Hematopoietic multipotent progenitor cell treated with erythropoietin and hydrocortisone succinate and interleukin-3 and kit ligand, for 8 days (in vitro differentiated cells): ENCODE measurements at places on chromosomes 1 and 21.

DNA sequence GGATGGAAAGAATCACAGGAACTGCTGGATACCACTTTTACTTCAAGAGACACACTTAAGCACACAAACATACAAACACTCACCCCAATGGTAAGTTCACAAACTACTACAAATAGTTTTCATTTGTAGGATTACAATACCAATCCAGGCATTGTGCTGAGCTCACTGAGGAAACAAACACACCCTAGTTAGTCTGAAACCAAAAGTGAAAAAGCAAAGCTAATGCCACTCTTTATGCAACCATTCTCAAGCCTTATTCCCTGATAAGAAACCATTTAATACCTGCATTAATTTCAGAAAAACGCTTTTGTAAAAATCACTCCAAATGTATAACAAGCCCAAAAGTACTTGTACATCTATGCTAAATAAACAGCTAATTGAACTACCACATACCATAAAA is 38.3 kb downstream of the RNF115 start:
- DNase-seq = no peak

GRCh38 chr1:41274752-41275545 is 32.8 kb upstream of the SCMH1 start:
- peak; percentile 13 for DNase-seq

DNA sequence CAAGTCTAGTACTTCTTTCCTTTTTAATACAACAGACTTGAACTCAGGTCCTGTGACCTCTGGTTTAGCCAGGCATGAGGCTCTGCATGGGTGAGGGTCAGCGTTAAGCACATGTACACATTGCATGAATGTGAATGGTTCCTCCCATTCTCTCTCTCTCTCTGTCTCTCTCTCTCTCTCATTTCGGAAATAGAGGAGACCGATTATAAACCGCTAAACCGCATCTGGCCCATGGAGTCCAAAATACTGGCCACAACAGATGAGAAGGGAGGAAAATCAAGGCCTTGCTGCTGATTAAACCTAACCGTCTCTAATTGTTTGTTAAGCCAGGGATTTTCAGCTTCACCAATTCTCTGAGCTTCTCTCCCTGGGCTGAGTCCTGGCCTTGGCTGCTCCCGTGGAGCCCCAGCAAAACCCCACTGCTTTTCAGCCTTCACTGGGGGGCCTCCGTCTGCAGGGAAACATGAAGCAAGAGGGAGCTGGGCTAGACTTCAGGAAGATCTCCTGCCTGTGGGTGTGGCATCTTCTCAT is 6.6 kb downstream of the RSPO1 start:
- no peak for DNase-seq

DNA sequence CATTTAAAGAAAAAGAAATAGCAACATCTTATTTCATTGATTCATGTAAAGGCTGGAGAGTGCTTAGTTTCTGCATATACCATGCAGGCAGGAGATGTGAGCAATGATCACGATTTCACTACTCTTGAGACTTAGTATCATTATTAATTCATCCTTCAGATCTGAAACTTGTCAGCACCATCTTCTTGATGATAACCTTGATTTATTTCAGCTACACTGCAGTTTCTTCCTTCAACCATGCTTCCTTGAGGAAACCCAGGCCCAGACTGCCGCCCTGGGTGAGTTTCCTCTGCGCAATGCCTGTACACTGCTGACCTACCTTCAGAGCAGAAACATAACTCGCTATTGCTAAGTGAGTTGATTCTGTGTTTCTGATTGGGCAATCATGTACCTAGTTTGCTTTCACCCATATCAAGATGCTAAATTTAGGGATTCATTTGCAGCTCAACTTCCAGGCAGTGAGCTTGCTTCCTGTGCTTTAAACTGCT is 13.5 kb upstream of the BCL10 start:
- DNase-seq = no peak

DNA sequence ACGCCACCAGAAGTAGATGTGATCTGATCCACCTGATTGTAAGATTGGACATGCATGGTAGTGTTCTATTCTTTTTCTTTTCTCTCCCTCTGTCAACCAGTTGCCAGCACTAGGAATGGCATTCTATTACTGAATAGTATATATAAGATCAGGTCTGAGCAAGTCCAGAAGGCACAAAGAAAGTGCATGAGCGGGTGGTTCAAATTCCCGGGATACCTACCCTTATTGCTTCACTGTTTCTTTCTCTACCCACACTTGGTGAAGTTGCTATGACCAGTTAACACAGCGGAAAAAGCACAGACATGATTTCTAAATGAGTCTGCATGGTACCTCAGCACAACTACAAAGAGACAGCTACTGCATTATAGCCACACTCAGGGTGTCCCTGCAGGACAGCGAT is 64.0 kb downstream of the SLC9A1 start:
- no peak for DNase-seq

GRCh38 chr1:201582705-201583442 is 43.9 kb downstream of the NAV1 start:
- DNase-seq = no peak
